Effector CD4-positive, alpha-beta T cell (primary cell): ENCODE measurements at places on chromosomes 2 and 18.

DNA sequence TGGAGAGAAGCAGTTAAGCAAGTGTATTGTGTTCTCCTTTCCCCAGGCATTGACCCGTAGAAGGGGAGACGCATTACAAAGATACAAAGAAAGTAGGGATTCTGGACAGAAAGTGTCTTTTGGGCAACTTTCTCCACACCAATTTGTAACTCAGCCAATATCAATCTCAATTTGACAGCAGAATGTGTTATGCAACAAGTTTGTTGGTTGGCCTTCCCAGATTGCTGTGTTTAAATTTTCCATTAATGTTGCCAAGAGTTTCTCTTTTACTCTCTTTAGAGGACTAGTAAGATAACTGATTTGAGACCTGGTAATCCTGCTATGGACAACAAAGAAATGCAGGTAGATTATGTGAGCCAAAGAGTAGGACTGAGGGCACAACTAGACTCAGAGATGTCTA is 279.6 kb downstream of the ZNF804A start:
- DNase-seq = no peak

DNA sequence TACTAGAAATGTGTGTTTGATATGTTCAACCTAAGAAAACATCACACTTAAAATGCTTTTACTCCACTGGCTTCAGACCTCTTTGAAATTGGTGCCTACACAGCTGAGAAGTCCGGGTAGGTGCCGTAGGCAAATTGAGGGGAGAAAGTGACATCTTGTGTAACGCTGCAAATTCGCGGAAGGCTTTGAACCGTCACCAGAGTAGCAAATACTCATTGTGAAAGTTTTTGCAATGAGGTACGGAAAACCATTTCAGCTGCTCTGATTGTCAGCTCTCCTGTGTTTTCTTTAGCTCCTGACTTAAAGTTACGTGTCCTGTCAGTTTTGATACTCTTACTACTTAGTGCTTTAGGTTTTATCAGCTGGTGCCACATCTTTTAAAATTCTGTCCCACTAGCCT is 224.5 kb downstream of the FAM210A start:
- DNase-seq = no peak

DNA sequence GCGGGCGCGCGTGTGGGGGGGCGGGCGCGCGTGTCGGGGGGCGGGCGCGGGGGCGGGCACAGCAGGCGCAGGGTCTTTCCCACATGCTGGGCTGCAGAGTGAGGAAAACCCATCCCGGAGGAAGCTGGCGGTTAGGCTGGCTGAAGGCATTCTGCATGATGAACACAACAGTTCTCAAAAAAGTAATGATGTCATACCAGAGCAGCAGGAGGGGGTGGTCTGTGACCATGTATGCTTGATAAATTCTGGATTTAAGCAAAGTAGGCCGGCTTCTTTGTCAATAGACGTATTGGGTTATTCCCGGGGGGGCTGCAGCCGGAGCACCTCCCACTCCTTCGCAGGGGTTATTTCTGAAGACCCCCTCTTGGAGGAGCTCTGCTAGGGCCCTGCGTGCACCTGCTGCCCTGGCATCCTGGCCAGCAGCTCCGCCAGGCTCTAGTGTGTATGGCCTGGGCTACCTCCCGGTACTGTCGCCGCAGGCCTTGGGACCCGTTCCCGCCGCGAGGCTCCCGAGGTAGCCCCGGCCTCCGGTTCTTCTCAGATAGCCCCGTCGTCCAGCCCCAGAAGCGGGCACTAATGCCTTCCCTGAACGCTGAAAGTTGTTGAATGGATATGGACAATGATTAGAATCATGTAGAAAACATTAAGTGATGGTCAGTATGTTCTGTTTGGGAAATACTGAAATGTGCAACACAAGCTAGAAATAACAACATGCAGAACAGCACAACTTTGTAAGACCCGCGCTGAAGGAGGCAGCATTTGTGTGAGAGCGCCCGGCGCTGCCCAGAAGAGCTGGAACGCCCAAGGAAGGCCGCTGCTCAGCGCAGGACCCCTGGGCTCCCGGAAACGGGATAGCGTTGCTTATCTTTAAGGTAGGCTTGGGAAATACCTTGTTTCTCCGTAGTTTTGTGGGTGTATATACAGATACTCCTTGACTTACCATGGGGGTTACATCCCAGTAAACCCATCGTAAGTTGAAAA is 101.4 kb upstream of the RAB6C start:
- DNase-seq = no peak

DNA sequence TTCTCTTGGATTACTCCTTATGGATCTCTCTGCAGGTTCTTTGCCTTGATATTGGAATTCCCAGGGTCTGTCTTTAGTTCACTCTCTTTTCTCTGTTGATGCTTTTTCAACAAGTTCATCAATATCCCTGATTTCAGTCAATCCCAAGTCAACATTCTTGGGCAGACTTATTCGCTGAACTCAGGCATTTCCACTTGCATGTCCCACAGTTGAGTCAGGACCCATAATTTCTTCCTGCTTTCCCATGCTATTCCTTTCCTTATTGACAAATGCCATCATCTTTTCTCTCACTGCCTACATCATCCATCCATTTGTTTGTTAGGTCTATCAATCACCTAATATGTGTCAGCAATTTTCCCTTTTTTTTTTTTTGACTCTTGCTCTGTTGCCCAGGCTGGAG is 11.6 kb downstream of the GPD2 start:
- DNase-seq = no peak

- DNase-seq = no peak
Measured at GRCh38 chr2:47639467-47639866, 143.5 kb upstream of the MSH6 start.

GRCh38 chr2:74740741-74741431 is 86.8 kb downstream of the SEMA4F start:
- no peak for DNase-seq

DNA sequence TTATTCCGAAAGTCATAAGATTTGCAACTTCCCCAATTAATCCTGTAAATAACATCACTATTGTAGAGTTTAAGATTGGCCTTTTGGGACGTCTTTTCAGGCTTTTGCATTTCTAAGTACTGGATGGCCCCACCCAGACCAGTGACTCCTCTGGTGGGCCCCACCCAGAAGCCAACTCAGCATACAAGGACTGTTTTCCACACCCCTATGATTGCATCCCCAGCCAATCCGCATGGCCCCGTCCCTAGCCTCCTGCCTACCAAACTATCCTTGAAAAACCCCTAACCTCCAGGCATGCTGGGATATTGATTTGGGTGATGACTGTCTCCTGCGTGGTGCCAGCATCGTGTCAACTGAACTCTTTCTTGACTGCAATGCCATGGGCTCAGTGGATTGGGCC is 24.5 kb upstream of the TGIF1 start:
- DNase-seq = no peak

DNA sequence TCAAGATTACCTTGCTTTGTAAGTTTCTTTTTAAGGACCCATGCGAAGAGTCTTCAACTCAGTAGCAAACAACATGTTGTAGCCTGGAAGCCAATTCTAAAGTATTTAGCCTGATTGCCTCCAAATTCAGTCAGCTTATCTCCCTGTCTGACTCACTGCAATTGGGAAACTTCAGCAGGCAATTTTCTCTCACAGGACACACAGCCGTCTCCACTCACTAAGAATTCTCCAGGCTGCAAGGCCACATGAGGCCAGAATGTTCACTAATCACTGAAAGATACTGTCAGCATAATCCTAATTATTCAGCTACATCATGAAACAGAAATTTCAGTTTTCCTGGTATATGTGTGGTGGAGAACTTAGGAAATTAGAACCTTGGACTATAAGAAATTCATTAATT is 78.1 kb upstream of the PDE1A start:
- no peak for DNase-seq

- no peak for DNase-seq
Measured at GRCh38 chr2:122081751-122082150, 326.3 kb downstream of the TSN start.

- no peak for DNase-seq
Measured at GRCh38 chr2:139165601-139166000, 385.4 kb upstream of the NXPH2 start.

GRCh38 chr18:58400331-58400870 is 228.5 kb downstream of the ALPK2 start:
- no peak for DNase-seq

GRCh38 chr2:12685956-12686355 is 30.8 kb upstream of the TRIB2 start:
- DNase-seq = no peak

DNA sequence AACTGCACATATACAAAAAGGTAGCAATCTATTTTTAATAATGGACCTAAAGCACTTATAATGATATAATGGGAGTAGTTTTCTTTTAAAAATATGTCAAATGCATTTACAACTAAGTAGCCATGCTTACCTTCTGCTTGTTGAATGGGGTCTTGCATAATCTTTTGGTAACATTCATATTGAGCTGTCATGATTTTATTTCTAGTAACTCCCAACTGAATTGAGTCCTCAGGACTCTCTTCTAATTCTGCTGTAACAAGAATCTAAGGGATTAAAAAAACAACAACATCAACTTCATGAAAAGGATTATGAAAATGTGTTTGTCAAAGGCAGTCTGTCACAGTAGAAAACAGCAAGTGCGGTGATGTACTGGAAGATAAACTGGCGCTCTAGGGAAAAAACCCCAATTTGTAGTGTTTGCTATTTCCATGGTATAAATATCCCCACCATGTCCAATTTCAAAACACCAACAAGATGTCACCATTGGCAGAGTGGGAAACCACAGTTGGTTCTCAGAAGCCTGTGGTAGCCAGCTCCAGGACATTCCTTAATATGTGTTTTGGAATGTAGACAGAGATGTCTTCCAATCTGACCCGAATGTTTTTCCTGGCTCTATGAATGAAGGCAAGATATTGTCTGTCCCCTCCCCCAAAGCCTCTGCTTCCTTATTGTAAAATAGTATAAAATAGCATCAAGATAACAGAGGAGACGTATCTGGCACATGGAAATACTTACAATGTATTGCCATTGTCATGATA is 64.8 kb downstream of the CALCRL start:
- no peak for DNase-seq

DNA sequence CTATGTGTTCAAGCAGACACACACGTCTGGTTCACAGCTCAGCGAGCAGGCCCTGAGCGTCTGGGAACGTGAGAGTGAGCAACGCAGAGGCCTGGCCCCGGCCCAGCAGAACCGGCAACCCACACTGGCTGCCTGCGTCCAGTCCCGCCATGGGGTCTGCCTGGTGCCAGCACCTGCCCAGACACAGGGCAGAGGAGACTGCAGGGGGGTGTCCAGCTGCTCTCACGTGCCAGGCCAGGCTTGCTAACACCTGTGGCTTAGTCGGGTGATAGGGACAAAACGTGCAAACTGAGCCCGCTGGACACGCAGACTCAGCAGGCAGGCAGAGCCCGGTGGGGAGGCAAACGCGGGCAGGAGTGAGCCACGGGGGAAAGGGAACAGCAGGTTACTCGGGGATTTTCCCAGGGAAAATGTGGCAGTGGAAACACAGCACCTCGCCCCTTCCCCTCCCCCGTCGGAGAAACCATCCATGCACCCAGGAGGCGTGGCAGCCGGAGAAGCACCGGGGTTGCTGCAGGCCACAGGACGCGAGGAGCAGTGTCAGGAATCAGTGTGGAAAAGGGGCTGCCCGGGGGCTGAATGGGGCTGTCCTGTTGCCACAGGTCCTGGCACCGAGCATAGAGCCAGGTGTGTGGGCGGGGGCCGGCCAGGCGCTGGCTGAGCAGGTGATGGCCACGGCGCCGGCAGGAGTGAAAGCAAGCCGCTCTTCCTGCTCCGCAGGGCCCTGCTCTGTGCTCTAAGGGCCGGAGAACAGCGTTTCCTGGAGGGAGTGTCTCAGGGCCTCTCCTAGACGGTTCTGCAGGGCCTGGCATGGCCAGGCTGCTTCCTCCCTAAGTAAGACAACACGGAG is 154.7 kb downstream of the HDAC4 start:
- no peak for DNase-seq

DNA sequence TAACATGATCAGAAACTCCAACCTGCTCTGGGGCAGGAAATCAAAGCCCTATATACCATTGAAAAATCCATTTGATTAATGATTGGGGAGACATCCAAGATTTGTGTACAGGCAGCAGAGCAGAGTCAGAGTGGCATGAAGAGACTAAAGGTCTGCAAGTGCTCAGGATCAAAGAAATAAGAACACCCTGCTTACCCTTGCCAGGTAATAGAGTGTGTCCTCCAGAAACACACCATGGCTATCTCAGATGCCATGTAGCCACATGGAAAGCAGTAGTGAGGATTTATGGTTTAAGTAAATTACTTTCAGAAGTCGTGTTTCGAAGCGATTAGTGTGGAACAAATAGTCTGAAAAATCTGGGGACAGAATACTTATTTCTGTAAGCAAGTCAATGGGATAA is 592.9 kb downstream of the SUCLG1 start:
- no peak for DNase-seq

DNA sequence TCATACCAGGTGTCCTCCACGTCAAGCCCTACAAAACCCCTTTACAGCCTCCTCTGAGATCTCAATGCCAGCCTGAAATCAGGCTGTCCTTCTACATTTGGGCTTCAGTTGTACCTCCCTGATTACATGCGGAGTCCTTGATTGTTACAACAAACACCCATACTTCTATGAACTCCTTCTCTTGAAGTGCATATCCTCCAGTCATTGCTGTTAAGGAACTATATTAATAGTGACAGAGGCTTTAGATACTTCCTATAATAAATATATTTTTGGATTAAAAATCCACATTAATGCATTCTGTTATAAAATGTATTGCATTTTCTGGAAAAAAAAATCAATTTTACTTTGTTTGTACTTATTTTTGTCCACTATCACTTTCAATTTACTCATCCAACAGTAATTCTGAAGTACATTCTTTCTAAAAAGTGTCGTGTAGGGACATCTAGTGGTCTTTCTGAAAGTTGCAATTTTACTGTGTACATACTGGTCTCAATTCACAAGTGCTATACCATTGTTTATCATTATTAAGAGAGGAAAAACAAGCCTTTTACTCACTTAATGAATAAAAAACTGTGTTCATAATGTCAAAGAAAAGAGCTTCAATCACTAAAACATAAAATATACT is 316.4 kb downstream of the DSEL start:
- DNase-seq = no peak

DNA sequence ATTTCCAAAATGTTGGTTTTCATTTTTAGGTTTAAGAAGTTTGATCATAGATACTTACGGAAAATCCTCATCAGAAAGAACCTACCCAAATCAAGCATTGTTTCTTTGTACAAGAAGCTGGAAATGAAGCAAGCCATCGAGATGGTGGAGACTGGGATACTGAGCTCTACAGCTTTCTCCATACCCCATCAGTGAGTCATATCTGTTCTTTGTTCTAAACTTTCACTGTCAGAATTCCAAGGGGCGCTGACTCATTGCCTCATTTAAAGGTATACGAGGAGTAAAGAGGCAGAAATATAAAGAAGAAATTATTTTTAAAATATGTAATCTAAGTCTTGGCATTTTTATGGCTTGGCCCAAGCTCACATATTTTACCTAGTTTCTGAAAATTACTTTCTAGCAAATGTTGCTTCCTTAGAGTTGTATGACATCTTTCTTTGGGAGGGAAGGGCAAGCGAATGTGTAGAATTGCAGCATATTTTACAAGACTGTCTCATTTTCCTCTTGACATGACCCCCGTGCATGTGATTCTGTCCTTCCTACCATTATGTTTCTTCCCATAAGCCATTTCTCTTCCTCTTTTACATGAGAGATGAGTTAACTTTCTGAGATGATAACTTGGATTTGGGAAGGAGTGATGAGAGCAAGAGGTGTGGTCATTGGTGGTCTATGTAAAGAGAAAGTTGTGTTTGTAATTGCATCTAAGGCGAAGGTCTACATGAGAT is 41.2 kb downstream of the SLC9A4 start:
- no peak for DNase-seq

GRCh38 chr2:174240097-174240496 is 8.2 kb downstream of the OLA1 start:
- DNase-seq = no peak
